ENCODE measurements at places on chromosomes 2 and 18.

DNA sequence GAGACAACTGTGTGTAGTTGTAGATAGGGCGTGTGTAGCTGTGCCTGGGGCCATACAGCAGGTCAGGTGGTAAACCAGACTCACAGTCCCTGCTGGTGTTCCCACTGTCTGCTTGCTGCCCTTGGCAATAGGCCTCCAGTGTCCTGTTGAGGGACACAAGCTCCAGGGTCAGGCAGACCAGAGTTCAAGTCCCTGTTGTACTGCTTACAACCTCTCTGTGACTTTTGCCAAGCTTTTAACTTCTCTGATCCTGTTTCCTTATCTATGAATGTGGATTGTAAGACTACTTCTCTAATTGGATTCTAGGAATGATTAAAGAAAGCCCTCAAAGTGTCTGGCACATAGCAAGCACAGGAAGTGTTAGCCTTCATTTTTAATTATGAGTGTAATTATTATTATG is 68.6 kb downstream of the MERTK start:
- no peak for DNase-seq

GRCh38 chr2:239225871-239226561 is 174.8 kb downstream of the HDAC4 start:
- no peak for DNase-seq

GRCh38 chr2:3034856-3035255 is 342.8 kb downstream of the EIPR1 start:
- no peak for DNase-seq

DNA sequence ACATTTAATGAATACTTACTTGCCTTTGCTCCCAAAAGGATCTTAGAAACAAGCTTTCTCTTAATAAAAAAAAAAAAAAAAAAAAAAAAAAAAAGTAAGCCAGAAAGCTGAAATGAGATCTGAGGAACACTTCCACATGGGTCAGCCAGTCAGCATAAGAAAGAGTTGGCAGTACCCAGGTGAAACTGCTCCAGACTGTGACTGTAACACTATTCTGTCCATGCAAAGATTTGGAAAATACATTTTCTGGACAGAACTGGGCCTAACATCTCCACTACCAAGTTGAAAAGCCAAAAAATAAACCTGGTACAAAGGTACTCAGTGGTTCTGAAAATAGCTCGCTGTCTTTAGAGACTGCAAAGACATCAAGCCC is 135.7 kb downstream of the THADA start:
- no peak for DNase-seq

DNA sequence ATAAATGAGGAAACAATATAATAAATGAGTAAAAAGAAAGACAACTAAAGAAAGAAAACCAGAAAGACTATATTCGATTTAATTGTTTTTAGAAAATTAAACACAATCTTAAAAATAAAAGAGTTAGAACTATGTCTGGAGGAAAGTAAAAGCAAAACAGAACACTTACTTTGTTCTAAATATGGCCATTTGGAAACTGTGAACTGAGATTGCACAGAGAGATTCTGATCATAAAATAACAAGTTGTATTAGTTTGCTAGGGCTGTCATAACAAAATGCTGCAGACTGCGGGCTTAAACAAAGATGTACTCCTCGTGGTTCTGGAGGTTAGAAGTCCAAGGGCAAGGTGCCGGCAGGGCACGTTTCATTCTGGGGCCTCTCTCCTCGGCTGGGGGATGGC is 128.1 kb upstream of the AQP4 start:
- DNase-seq, result no peak

DNA sequence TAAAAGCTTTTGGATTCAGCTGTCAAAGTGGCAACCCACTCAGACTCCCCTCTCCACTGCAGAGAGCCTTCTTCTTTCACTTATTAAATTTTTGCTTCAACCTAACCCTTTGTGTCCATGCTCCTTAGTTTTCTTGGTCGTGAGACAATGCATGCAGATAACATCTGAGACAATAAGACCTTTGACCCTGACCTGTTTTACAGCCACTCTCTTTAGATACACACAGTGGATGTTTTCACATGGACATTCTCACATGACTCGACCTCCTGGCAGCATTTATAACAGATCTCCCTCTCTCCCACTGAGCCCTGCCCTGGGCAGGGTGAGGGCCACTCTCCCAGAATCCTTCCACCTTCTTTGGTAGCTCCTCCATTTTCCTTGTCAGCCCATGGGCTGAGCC is 30.4 kb upstream of the IL36G start:
- no peak for DNase-seq

GRCh38 chr2:120353931-120354330 is 8.0 kb downstream of the INHBB start:
- DNase-seq, result no peak

DNA sequence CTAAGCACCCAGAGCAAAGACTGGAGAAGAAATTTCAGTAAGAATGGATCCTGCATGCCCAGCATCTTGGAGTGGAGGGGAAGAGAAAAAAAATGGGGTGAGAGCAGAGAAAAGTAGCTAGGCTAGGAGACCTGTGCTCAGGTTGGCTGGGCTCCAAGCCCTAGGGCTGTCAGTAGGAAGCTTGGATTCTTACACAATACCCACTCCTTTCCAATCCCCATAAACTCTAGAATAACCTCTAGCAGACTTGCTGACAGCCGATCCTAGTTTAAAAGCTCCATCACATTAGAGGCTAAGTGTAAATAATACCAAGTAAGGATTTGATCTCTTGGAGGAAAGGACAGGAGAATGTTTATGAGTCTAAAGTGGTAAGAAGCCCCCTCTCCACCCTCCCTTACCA is 46.2 kb upstream of the NABP1 start:
- DNase-seq, result no peak

- no peak for DNase-seq
These were observed 1.1 kb downstream of the MIB1 start for GRCh38 chr18:21741562-21742314.

GRCh38 chr2:131093696-131094462 is 619 bp upstream of the FAM168B start:
- DNase-seq, result no peak

DNA sequence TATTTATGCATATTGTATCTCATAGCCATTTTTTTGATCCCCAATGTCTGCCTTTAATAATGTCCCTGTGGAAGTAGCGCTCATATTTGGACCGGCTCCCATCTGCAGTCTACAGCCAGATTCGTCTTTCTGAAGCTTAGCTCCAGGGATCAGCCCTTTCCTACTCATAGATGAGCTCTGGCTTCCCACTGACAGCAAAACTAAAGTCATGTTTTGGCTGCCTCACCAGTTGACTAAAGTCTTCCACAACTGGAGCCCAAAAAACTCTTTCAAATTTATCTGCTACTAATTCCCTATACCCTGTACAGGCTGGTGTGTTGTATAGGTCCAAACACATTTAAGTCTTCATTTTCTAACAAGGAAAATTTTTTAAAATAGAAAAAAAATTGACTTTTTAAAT is 294.2 kb upstream of the HNMT start:
- DNase-seq, result no peak

GRCh38 chr18:62729487-62730386 is 14.4 kb downstream of the PHLPP1 start:
- DNase-seq, result no peak

- no peak for DNase-seq
These were observed 72.6 kb downstream of the AOX1 start for GRCh38 chr2:200658278-200658864.

DNA sequence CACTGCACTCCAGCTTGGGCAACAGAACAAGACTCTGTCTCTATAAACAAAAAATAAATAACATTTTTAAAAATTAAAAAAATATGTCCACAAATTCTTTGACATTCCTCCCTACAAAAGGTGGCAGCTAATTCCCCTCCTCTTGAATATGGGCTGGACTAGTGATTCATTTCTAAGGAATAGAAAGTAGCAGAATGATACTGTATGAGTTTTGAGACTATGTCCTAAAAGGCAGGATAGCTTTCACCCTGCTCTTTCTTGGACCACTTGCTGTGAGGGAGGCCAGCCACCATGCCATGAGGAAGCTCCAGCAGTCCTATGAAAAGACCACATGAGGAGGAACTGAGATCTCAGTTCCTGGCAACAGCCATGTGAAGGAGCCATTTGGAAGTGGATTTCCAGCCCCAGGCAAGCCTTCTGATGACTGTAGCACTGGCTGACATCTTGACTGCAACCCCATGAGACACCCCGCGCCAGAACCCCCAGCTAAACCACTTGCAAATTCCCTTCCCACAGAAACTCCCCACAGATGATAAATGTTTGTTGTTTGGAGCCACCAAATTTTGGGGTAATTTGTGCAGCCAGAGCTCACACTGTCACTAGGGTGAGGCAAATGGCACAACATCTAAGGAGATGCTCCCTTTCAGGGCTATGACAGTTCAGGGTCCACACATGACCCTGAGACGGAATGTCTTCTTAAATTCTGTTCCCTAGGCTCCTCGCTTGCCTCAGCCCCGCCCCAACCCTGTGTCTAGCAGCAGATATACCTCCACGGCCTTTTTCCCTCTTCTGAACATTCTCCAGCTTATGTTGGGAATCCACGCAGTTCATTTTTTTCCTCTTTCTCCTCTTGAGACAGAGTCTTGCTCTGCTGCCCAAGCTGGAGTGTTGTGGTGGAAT is 17.1 kb upstream of the ATOH8 start:
- no peak for DNase-seq

Data from NCI-H1436 treated with DMSO at 0.1 percent for 48 hours (cell line).